Fibroblast of skin of abdomen (primary cell): ENCODE measurements at places on chromosomes 3 and 15.

GRCh38 chr15:27855137-27855536, 244.0 kb downstream of the OCA2 start:
- no peak for DNase-seq

- no peak for DNase-seq
These were observed 36.2 kb downstream of the PPCDC start for GRCh38 chr15:75059607-75060006.

DNA sequence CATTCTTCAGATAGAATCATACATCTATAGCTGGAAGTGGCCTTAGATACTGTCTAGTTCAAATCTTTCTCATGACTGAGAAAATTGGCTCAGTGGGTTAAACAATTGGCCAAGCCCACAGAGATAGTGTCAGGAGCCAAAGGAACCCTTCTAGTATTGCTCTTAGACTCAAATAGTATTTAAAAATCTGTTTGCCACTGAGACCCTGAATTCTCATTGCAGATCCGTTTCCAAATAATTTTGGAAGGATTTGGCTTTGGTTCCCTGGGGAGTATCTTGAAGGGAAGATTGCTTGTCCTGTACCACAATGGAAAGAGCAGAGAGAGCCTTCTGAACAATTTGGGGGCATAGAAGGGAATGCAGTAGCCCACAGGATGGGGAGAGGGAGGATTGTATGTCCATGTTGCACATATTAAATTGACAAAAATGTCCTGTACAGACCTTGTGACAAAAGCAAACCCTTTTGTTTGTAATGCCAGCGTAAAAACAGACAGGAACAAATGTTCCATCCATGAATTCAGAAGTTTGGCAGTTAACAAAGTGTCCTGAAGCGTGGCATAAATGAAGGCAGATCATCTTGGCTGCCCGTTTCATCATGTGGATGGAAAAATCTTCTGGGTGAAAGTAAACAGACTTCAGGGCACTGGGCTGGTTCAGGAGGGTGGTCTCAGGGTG, 156.4 kb upstream of the RASGRP1 start:
- no peak for DNase-seq

GRCh38 chr3:69445024-69445423, 59.1 kb upstream of the FRMD4B start:
- DNase-seq = no peak

DNA sequence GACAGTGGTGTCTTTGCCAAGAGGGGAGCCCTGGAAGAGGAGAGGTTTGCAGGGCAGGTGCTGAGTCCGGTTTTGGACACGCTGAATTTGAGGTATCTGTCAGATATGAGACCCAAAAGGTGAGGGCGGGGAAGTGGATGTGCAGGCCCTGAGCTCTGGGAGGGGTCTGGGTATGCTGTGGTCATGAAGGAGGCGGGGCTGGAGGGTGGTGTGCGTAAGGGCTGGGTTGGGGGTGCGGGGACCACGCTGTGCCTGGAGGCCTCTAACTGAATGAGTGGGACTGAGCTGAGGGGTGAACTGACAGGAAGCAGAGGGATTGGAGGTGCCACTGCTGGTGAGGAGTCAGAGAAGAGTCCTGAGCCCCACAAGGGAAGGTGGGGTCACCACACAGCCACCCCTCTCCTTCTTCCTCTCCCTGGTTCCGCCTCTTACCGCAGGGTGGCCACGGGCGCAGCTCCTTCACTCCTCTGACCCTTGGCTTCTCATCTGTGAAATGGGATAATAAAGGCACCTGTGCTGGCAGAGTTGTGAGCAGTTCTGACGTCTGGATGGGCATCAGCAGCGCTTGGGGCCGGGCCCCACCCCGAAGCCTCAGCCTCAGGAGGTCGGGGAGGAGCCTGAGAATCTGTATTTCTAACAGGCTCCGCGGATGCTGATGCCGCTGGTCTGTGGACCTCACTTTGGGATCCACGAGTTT, 28.8 kb downstream of the PSTPIP1 start:
- DNase-seq = no peak

- DNase-seq = no peak
These were observed 33.9 kb upstream of the GRAMD1C start for GRCh38 chr3:113804661-113805060.

DNA sequence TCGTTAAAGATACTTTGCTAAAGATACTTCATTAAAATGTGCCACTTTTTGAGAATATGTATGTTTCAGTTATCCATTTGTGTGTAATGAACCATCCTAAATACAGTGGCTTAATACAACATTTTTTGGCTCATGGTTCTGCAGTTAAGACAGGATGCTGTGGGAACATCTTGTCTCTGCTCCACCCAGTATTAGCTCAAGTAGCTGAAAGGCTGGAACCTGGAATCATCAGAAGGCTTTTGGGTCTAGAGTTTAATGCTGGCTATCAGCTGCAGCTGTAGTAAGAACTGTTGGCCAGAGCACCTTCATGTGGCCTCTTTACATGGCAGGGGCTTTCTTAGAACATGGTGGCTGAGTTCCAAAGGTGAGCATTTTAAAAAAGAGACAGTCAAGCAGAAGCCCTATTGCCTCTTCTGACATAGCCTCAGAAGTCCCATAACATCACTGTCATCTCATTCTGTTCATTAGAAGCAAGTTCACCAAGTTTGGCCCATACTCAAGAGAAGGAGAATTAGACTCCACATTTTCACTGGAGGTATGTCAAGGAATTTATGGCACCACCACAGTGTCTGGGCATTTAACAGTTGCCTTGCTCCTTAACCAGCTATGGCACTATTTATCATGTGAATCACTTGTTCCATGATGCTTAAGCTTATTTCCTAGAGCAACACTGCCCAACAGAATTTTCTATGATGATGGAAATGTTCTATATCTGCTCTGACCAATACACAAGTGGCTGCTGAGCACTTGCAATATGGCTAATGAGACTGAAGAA, 70.4 kb upstream of the PDZRN3 start:
- no peak for DNase-seq

GRCh38 chr3:190261015-190261414, 61.2 kb downstream of the CLDN1 start:
- no peak for DNase-seq

DNA sequence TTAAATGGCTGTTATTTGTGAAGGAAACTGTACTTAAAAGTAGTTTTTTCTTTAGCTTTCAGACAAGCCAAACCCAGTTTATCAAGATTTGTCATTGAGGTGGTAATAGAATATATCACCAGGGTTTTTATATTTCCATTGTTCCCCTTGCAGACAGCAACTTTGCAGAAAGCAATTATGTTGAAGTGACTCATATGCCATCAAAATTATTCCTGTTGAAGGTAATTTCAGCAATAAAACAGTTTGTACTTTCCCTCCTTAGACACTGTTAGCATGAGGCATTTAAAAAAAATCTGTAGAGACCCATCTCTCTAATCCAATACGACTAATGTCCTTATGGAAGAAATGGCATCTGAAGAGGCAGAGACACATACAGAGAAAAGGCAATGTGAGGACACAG, 219.0 kb downstream of the NFKBIZ start:
- no peak for DNase-seq

DNA sequence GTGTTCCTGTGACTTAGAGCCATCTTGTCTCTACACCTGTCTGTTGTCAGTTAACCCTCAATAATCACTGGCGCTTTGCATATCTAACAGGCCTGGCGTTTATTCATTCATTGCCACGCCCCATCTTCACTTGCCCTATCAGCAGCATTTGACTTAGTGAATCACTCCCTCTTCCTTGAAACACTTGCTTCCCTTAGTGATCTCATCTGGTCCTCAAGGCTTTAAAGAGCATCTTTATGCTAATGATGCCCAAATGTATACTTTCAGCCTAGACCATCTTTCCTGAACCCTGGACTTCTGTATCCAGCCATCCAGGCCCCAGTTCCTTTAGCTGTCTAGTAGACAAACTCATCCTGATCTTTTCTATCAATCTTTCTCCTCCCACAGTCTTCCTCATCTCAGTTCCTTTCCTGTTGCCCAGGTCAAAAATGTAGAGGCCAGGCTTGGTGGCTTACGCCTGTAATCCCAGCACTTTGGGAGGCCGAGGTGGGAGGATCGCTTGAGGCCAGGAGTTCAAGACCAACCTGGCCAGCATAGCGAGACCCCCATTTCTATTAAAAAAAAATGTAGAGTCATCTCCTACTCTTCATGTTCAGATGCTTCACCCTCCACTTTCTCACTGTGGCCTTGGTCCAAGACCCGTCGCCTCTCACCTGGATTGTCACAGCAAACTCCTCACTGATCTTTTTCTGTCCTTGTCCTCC, 1.4 kb upstream of the IGDCC4 start:
- peak; percentile 35 for DNase-seq

- peak; percentile 61 for DNase-seq
These were observed 104.5 kb upstream of the BFSP2 start for GRCh38 chr3:133295199-133295901.

GRCh38 chr3:195080571-195081151, 190.3 kb downstream of the XXYLT1 start:
- DNase-seq = no peak

DNA sequence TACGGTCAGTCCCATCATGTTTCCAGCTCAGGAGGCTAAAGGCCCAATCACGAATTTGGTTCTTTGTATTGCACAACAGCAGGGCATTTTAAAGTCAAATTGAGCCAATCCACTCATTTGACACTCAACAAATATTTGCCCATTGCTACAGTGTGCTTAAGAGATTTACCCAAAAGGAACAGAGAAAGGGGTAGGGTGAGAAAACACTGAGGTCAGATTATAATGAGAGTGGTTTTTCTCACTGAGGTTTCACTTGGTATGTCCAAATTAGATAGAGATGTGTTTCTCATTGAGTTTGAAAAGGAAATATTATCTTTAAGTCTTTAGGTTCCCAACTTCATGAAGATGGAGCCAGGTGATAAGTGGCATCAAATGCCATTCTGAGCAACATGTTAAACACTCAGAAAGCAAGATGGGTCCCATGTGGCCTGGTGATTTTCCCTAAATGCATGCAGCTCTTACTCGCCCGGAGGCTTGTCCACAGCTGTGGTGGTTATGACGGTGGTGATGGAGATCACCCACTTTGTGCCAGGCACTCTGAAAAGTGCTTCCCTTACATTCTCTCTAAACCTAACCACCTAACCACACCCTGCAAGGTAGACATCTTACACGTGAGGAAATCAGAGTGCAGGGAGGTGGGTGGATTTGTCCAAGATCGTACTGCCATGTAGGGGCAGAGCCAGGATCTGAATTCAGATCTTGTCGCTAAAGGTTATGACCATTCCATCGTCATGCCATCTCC, 31.2 kb upstream of the USP3 start:
- no peak for DNase-seq

DNA sequence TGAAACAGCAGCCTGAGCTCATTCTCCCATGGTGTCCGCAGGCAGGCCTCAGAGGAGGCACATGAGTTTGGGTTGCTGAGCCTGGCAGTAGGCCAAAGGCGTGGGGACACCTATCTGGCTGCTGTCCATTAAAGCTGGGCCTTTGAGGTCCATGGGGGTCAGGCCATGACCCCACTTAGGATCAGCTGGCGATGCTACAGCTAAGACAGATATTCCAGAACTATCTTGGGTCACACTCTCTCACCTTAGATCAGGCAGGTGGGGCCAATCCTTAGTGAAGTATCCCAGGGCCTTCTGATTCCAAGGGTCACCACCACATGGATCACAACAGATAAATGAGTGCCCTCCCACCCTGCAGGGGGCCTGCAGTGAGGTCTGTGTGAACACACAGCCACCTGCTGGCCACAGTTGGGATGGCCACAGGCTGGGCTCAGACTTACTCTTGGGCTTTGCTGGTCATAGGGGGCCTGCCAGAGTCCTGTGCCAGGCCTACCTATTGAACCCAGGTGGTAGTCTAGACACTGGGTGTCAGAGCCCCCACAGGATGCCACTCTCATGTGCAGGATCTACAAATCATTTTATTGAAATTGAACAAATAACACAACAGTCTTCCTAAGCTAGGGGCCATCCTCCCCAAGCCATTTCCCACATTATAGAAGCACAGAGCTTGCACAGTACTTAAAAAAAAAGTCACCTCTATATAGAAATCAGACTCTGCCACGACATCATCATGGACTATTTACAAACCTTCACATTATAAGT, 2.0 kb upstream of the HYAL2 start:
- peak; percentile 63 for DNase-seq

DNA sequence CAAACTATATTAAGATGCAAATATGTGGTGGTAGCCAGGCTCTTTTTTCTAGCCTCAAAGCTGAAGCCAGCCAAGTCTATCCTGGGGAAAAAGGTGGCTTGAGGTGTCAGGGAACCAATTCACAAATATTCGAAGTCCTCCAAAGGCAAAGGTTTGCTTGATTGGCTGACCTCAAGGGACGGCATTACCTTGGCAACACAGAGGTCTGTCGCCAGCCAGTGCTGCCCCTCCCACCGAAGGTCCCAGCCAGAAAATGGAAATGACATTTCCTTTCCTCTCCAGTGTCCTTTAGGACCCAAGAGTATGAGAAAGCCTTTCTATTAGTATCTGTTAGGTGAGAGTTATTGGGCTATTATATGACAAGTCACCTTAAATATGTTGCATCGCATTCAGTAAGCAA, 96.0 kb upstream of the LIMD1 start:
- no peak for DNase-seq

DNA sequence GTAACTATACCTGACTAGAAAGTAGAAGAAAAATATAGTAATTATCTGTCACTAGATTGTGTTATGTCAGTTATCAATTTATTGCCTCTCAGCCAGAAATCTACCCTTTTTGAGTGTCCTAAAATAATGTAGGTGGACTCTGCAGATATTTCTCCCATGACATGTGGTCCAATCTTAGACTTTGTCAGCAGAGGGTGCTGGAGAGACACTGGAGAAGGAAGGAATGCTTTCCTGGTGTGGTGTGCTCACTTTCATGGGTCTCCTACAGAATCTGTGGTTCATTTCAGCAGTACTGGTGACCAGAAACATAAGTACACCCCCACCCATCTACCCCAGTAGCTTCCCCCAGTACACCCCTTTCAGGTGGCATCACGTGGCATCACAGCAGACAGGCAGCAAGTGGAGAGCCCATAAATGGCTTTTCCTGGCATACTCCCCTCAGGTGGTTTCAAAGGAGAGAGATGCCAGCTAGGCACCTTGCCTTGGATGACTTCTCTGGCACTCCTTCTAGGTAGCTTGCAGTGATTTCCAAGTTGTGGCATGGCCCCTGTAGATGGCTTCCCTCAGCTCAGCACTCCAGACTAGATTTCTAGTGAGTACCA, 114.7 kb downstream of the GADL1 start:
- peak; percentile 25 for DNase-seq

GRCh38 chr15:42371096-42371495, 11.8 kb downstream of the CAPN3 start:
- peak; percentile 23 for DNase-seq

- no peak for DNase-seq
These were observed 86.7 kb downstream of the EBLN2 start for GRCh38 chr3:73148206-73148605.

GRCh38 chr15:48084759-48085590, 35.8 kb upstream of the SLC24A5 start:
- DNase-seq = peak; percentile 45

DNA sequence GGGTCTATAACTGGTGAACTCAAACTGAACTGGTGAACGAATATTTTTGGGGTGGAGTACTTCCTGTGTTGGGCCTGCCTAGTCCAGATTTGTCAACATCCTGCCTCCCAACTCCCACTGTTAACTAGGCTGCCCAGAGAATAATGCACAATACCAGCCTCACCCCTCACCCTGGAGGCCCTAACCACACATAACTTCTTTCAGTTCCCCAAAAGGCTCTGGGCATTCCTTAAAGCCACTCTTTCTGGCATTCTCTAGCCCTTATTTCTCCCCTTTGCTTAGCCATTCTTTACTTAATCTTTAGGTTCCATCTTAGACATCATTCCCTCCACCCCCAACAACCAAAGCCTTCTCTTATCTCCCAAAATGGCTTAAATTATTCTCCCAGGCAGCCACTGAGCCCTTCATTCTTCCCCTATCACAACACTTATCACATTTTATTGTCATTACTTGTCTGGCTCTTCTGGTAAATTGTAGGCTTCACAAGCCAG, 9.1 kb upstream of the SEC11A start:
- no peak for DNase-seq
